ENCODE measurements at places on chromosomes 11 and 22.
A peak's percentile ranks its signal among the peaks of the same experiment; 100 is the strongest.

DNA sequence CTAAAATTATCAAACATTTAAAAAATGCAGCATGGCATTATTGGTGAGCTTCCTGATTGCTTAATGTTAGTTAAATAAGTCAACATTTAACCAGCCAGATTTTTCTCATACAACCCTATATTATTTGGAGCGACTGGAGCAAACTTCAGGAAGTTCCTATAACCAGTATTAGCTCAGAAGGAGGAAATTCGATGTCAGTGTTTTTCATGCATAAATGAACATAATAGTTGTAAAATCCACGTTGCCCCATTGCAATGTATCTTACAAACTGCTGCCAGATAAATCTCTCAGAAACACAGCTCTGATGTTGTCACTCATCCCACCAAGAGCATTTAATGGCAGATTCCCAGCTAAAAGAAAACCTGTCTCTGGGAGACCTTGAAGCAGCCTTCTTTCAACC is 278.5 kb downstream of the CASP12 start:
- no peak for DNase-seq

- no peak for DNase-seq
Observed at GRCh38 chr22:26162926-26163325, 6.3 kb upstream of the SEZ6L start.

- no peak for DNase-seq
Observed at GRCh38 chr11:23976426-23976825, 520.4 kb upstream of the LUZP2 start.

DNA sequence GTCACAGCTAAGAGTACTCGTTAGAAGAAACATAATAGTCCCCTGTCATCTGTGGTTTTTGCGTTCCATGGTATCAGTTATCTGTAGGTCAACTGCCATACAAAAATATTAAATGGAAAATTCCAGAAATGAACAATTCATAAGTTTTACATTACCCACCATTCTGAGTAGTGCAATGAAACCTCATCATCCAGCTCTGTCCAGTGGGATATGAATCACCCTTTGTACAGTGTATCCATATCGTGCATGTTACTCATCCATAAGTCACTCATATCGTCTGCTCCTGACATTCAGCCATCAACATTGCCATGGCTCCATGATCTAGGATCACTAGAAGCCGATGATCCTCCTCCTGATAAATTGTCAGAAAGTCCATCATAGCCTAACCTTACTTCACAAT is 174.9 kb upstream of the C11orf87 start:
- no peak for DNase-seq

DNA sequence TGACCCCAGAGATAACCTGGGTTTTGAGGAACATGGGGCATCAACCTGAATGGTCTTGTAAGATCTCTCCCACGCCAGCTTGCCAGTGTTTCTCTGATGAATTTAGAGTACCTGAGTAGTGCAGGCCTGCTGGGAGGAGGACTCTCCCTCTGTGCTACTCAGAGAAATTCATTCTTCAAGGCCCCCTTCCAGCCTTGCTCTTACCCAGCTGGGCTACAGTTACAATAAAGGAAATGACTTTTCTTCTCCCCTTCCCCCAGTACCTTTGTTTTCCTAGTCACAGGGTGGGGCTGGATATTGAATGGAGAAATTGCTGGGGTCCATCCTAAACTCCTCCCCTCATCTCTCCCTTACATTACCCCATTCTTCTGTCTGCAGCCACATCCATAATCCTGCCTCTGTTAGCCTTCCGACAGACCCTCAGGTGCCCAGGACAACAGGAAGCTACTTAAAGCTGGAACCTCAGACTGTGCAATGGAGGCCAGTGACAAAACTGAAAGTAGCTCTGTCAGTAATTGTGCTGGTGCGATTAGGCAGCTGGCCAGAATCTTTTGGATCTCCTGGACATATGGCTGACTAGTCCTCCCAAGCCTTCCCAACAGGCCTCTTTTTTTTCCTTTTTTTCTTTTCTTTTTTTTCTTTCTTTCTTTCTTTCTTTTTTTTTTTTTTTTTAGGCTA is 17.4 kb downstream of the LIMK2 start:
- DNase-seq, result no peak

DNA sequence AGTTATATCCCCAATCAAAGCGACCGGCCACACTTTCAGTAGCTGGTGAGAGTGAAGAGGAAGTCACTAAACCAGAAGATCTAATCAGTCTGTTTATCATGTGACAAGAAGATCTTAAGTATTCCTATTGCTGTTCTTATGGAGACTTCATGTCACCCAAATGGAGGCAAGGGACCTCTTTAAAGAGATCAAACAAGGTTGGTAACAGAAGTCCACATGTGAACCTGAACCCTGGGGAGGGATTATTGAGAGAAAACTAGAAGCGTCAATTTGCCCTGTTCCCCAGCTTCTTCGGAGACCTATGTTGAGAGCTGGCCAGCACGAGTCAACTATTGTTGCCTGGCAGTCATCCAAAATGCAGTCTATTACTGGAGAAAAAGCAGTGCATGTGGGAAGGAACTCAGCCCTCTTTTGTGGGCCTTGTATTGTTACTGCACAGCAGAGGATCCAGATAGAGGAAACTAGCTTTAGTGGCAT is 76.9 kb upstream of the CTSC start:
- DNase-seq, result no peak

GRCh38 chr22:45211435-45211834 is 29.3 kb downstream of the KIAA0930 start:
- DNase-seq, result no peak

GRCh38 chr22:26159886-26160285 is 9.4 kb upstream of the SEZ6L start:
- no peak for DNase-seq

DNA sequence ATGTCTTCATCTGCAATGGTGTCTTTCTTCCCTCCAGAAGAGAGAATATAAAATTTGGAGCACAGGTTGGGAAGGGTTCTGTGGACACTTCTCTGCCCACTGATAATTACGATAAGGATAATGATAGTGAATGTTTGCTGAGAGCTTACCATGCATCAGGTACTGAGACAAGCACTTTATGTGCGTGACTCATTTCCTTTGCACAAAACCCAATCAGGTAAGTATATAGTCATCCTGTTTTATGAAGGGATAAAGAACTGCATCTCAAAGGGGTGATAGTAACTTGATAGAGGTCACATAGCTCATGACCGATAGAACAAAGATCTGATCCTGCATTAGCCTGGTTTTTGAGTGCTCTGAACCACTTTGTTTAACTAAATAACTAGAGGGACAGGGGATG is 9.4 kb downstream of the DRD2 start:
- no peak for DNase-seq

- DNase-seq, result no peak
Observed at GRCh38 chr11:88411265-88411664, 73.7 kb upstream of the CTSC start.

DNA sequence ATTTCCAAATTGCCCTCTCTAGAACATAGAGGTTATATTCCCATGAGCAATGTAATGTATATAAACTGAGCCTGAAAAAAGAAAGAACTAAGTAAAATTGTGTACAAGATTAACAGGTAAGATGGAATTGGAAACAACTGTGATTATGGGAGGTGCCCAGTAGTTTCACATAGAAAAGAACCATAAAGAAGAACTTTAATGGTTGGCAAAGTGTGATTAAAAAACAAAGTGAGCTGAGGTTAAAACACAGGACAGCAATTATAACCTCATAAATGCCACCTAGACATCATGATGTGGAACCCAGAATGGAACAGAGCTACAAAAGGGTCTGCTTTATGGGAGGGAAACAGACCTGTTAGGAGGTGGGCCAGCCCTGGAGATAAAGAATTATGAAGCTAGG is 58.6 kb downstream of the CYB5R2 start:
- DNase-seq, result no peak

DNA sequence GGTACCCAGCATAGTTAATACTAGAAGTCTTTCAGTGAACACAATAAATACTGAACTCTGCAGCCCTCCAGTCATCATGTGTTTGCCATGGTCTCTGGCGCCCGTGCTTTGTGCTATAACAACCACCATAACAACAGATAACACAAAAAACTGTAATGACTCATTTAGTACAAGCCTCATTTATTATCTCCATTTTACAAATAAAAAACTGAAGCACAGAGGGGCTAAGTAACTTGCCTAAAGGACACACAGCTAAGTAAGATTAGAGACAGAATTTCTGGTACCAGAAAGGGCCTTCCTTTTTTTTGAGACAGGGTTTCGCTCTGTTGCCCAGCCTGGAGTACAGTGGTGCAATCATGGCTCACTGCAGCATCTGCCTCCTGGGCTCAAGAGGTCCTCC is 19.5 kb downstream of the RBFOX2 start:
- DNase-seq, result no peak

DNA sequence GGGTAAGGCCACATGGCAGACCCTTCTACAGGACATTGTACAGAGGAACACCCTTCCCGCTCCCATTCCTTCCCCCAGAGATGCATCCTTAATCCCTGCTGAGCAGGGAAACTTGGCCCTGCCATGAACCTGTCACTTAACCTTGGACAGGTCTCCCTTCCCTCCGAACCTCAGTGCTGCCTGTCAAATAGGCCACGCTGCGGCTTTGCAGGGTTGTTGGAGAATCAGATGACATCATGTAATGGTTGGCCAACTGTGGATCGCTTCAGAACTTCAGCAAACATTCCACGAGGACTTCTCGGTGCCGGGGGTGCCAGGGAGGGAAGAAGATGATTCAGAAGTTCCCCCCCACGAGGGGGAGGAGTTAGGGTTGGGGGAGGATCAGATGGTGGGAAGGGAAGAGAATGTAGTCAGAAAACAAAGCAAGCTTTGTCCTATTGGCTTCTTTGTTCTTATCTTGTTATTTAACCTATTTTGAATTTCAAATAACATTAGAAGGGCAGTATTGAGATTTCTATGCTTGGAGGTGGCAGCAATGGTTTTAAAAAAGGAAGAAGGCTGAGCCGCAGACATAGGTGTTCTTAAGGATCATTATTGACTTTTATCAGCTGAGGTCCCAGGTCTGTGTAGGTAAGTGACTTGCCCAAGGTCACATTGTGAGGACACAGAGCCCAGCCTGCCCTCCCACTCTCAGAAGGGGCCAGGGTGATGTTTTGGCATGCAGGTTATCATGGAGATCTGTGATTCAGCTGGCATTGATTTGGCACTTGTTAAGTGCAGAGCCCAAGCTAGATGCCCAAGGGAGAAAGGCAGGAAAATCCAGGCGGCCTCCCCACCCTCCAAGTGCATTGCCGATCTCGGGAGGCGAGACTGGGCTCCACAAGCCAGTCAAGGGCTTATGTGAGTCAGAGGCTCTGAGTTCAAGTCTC is 3.1 kb downstream of the CDC42EP1 start:
- no peak for DNase-seq

DNA sequence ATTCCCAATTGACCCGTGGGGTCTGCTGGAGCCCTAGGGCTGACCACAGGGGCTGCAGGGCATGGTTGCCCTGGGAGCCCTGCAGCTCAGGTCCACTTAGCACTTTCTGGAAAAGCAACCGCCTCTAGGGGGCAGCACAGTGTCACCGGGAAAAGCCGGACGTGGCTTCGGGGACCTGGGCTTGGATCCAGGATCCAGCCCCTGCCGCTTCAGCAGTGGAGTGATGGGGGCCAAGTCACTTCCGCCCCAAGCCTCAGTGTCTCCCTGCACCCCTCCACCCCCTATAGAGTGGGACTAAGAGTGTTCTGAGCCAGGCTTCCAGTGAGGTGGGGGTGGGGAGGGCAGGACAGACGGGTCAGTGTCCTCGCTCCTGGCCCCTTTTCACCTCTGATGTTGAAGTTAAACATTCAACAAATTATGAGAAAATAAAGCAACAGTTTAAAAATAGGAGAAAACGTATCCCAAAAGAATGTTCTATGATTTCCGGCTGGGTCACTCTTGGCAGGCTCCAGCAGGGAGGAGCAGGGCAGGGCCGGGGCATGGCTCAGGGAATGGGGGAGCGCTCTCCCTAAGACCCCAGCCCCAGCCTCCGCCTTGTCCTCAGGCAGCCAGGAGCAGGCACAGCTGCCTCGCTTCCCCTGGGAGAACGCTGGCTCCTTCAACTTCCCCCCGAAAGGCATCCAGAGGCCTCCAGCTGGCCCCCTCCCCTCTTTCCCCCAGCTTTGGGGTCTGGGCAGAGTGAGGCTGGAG is 96.5 kb upstream of the FGF3 start:
- peak; percentile 77 for DNase-seq

- DNase-seq, result peak; percentile 38
Observed at GRCh38 chr11:17978553-17979287, 34.1 kb downstream of the SERGEF start.

GRCh38 chr11:64559351-64560138 is 31.5 kb upstream of the SLC22A12 start:
- DNase-seq, result no peak

GRCh38 chr11:69913591-69914285 is 94.5 kb upstream of the FGF3 start:
- DNase-seq, result no peak

- DNase-seq, result no peak
Observed at GRCh38 chr11:131739243-131739882, 368.9 kb downstream of the NTM start.

GRCh38 chr11:11622772-11623171 is 967 bp upstream of the GALNT18 start:
- no peak for DNase-seq

- DNase-seq, result no peak
Observed at GRCh38 chr11:78189851-78190250, 1.1 kb downstream of the USP35 start.

GRCh38 chr11:2093575-2094353 is 45.4 kb downstream of the IGF2 start:
- DNase-seq, result no peak

DNA sequence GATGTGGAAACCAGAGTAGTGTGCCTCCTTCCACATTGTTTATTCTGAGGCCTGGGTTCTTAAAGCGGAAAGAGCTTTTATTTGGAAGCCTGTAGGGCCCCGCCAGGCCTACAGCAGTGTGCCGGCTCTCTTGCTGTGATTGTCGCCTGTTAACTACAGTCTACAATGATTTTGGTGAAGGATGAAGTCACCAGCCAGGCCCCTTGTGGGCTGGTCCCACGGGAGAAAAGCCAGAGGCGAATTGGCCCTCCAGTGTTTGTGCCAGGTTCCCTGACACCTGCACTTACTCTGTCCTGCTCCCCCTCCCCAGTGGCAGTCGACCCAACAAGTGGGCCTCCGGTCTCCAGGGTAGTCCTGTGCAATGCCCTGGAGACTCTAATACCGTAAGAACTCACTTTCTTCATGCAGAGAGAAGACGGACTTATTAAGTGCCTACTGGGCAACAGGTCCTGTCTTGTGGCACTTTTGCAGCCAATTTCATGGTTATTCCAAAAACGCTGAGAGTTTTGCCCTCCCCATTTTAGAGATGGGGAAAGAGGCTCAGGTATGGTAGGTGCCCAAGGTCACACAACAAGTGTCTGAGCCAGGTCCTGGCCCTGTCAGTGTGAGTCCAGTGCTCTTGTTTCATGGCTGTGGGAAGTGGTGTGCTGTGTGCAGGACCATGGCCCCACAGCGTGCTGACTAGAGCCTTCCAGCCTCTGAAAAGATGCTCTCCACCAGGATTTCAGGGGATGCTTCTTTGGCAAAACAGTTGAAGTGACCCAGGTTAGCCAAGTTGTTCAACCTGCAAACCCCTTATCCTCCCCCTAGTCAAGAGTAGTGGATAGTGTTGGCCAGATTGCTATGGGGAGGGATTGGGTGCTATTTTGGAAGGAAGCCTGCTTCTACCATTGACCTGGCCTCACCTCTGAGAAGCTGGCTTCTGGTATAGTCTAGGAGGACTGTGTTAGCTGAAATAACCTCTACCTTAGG is 1.4 kb downstream of the MICAL2 start:
- no peak for DNase-seq

- no peak for DNase-seq
Observed at GRCh38 chr11:70145071-70145470, 58.0 kb upstream of the FADD start.

- DNase-seq, result no peak
Observed at GRCh38 chr11:76049511-76049910, 156.8 kb downstream of the WNT11 start.

GRCh38 chr11:12683874-12684273 is 9.7 kb downstream of the TEAD1 start:
- no peak for DNase-seq

- no peak for DNase-seq
Observed at GRCh38 chr22:20002636-20003035, 14.0 kb downstream of the ARVCF start.
